ENCODE measurements at places on chromosomes 13 and 19.
A peak's percentile ranks its signal among the peaks of the same experiment; 100 is the strongest.

GRCh38 chr13:50275392-50276063, 260.3 kb downstream of the KCNRG start:
- no peak overlapping the region for H3K27ac ChIP-seq
- no peak overlapping the region for H3K4me3 ChIP-seq
- no peaks in the 10 kb centered on the region for H3K4me1 ChIP-seq
- H3K36me3 ChIP-seq = no peaks in the 10 kb centered on the region
- DNase-seq = no peak

GRCh38 chr13:113645329-113645728, 12.7 kb downstream of the ATP4B start:
- no peak for DNase-seq
- no peak overlapping the region for H3K27ac ChIP-seq
- no peaks in the 10 kb centered on the region for H3K27me3 ChIP-seq

GRCh38 chr13:99277629-99278028, 19.4 kb upstream of the GPR18 start:
- no peaks in the 10 kb centered on the region for H3K27me3 ChIP-seq
- no peaks in the 10 kb centered on the region for H3K4me1 ChIP-seq
- no peak overlapping the region for H3K27ac ChIP-seq
- no peak for DNase-seq

DNA sequence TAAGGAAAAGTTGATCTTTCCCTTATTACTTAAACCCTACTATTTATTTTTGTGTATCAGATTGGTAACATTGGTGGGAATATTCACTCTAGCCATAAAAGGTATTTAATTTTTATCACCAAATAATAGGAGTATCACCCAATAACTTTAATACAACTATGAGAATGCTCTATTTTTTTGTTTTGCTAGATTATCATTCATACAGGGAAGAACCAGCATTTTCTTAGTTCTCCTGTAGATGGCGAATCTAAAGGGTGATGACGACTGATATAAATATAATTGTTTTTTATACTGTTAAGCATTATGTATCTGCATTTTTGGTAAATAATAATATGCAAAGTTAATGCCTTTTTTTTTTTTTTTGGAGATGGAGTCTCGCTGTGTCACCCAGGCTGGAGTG, 7.9 kb upstream of the FRY start:
- no peak overlapping the region for H3K4me3 ChIP-seq
- no peaks in the 10 kb centered on the region for H3K4me1 ChIP-seq
- H3K27me3 ChIP-seq = no peaks in the 10 kb centered on the region
- no peak for DNase-seq

GRCh38 chr19:294341-294945, 3.2 kb upstream of the PLPP2 start:
- H3K4me1 ChIP-seq = no peaks in the 10 kb centered on the region
- no peaks in the 10 kb centered on the region for H3K27me3 ChIP-seq
- H3K36me3 ChIP-seq = no peaks in the 10 kb centered on the region
- H3K27ac ChIP-seq = no peak overlapping the region

DNA sequence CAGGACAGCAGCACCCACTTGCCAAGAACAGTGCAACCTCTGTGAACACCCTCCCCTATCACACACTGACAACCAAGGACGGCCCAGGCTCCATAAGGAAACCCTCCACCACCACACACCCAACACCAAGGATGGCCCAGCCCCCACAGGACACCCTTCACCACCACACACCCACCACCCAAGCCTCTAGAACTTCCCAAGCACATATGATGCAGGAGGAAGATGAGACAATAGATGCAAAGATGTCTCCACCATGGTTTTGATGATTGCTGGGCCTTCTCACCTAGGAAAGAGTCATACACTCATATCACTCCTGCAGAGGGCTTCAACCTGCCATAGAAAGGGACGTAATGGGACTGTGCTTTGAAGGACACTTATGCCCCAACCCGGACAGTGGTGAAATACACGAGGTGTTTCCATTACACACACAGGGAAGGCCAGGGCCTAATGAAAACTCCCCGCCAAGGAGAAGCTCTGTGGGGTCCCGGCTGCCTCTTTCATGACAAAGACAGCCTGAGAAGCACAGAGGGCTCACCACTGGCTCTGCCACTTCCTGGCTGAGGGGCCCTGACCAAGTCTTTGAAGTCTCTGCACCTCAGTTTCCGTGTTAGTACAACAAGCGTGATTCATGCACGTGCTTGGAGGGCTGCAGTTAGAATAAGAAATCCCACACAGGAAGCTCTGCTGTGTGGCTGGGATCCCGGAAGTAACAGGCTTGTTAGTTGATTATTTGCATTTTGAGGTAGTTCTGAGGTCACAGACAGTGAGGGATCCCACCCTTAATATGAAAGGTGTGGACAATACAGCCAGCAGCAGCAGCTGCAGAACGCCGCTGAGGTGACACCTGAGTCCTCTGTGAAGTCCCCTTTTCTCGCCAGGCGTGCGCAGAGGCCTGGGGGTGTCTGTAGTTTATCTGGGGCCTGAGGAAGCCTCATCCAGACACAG, 61.9 kb upstream of the ATP12A start:
- no peaks in the 10 kb centered on the region for H3K36me3 ChIP-seq
- H3K27ac ChIP-seq = no peak overlapping the region
- no peaks in the 10 kb centered on the region for H3K27me3 ChIP-seq
- DNase-seq = no peak

DNA sequence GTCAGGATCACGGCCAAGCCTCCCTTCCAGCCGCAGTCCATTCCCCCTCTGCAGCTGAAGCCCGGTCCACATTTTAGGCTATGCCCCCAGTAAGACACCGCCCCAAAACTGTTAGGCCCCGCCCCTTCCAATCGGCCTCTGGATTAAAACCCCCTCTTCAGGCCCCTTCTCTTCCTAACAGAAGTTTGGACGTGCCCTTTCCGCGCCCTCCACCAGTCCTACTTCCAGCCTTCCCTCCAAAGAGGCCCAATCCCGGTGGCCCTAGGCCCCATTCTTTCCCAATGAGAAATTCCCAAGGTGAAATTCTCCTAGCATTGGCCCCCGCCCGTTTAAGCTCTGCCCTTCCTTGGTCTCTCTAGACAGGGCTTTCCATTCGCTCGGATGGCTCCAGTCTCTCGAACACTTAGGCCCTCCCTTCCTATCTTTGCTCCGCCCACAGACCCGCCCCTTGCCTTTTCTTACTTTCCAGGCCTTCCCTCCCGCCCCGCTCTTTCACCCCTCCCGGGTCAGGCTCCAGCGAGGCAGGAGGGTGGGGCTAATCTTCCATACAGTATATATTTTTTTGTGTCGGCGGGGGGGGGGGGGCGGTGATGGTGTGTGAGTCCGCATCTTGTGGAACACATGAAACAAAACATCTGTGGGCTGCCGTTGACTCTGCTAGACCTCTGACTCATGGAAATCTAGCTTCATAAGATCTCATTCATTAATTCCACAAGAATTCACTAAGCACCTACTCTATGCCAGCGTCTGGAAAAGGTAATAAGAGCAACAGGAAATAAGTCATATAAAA, 13.6 kb downstream of the LTBP4 start:
- H3K27ac ChIP-seq = no peak overlapping the region
- peaks cover 2% of the 10 kb centered on the region for H3K36me3 ChIP-seq
- H3K4me1 ChIP-seq = no peaks in the 10 kb centered on the region
- H3K27me3 ChIP-seq = no peaks in the 10 kb centered on the region
- H3K4me3 ChIP-seq = no peak overlapping the region

DNA sequence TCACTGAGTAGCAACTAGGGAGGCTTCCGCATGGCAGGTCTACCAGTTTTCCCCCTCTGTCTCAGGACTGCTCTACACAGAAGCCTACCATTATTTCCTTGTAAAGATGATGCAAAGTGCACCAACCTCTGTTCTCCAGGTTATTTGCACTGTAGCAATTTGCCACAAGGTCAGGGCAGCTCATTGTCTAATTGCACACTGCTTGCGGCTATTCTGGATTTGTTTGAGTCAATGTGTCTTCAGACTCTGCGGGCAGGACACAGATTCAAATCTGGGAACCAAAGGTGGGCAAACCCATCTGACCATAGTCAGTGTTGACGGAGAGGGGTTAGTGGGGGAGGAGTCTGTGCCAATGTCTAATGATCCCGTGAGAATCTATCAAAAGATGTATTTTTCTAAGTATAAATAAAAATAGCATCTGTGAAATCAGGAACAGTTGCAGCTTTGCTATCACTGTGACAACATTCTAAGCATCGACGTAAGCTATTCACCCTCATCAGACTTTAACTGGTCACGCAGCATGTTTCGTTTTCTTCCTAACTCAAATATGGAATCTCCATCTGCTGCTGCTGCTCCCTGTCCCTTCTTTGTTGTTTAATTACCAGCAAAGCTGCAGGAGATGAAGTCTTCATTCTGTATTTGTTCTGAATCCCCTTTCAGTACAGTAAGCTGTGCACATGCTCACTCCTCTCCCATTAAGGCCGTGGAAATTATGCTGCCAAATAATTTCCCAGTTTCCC, 26.4 kb downstream of the CYSLTR2 start:
- no peak for DNase-seq
- H3K27ac ChIP-seq = no peak overlapping the region
- H3K4me3 ChIP-seq = no peak overlapping the region
- no peaks in the 10 kb centered on the region for H3K36me3 ChIP-seq
- H3K27me3 ChIP-seq = no peaks in the 10 kb centered on the region
- H3K4me1 ChIP-seq = no peaks in the 10 kb centered on the region

GRCh38 chr13:29709407-29710069, 114.0 kb upstream of the SLC7A1 start:
- H3K4me1 ChIP-seq = no peaks in the 10 kb centered on the region
- no peak overlapping the region for H3K4me3 ChIP-seq
- DNase-seq = no peak
- H3K27ac ChIP-seq = no peak overlapping the region
- no peaks in the 10 kb centered on the region for H3K36me3 ChIP-seq
- H3K27me3 ChIP-seq = no peaks in the 10 kb centered on the region

GRCh38 chr19:57192077-57192420, 749 bp downstream of the ZNF264 start:
- no peak overlapping the region for H3K27ac ChIP-seq
- H3K36me3 ChIP-seq = peaks cover 9% of the 10 kb centered on the region

DNA sequence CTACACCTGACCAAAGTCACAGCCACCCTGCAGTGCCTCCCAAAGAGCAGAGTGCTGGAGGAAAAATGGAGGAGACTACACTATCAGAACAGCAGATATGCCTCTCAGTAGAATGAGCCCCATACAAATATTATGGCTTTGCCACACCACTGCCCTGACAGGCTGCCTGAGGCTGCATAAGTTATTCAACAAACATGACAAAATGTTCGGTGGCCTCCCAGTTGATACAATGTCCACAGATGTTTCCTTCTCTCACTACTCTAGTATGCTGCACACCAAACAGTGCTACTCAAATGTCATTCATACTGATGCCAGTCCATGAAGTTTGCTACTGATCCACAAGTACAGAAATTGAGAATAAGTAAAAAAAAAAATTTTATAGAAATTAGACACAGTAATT, 41.0 kb downstream of the N4BP2L2 start:
- no peak overlapping the region for H3K27ac ChIP-seq
- no peaks in the 10 kb centered on the region for H3K27me3 ChIP-seq
- DNase-seq = no peak
- peaks cover 5% of the 10 kb centered on the region for H3K4me1 ChIP-seq

- no peak for DNase-seq
- no peak overlapping the region for H3K27ac ChIP-seq
- no peaks in the 10 kb centered on the region for H3K4me1 ChIP-seq
- no peaks in the 10 kb centered on the region for H3K36me3 ChIP-seq
Measured at GRCh38 chr19:11401808-11402543, 17.1 kb downstream of the RGL3 start.

- no peaks in the 10 kb centered on the region for H3K36me3 ChIP-seq
- no peak for DNase-seq
Measured at GRCh38 chr13:24168392-24168750, 7.9 kb downstream of the SPATA13 start.

DNA sequence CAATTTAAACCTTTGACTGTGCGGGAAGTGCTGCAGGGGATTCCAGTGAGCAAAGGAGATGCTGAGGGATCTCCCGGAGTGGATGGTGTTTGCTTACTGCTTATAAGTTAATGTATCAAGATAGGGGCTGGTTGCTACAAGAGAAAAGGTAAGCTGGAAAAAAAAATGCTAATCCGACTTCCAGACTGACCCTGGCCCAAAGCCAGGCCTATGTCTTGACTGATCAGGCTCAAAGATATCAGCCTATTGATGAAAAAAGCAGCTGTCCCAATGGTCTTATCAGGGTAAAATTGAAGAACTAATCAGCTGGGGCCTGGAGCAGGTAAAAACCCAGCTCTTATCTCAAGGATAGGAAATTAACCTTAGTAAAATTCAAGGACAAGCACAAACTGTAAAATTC, 10.9 kb upstream of the ZNF90 start:
- no peak for DNase-seq
- H3K4me1 ChIP-seq = no peaks in the 10 kb centered on the region
- H3K4me3 ChIP-seq = no peak overlapping the region
- no peaks in the 10 kb centered on the region for H3K27me3 ChIP-seq
- no peaks in the 10 kb centered on the region for H3K36me3 ChIP-seq

DNA sequence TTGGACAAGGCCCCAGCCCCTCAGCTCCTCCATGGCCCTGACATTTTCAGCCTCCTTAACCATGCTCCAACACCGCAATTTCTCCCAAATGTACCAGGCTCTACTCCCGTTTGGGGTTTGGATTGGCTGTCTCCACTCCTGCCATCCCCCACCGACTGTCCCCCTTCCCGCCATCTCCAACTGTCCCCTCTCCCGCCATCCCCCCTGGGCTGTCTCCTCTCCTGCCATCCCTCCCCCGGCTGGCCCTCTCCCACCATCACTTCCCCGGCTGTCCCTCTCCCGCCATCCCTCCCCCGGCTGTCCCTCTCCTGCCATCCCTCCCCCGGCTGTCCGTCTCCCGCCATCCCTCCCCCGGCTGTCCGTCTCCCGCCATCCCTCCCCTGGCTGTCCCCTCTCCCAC, 5.4 kb downstream of the BCAT2 start:
- no peaks in the 10 kb centered on the region for H3K4me1 ChIP-seq
- no peaks in the 10 kb centered on the region for H3K27me3 ChIP-seq
- no peaks in the 10 kb centered on the region for H3K36me3 ChIP-seq
- no peak for DNase-seq
- H3K4me3 ChIP-seq = no peak overlapping the region

- H3K36me3 ChIP-seq = no peaks in the 10 kb centered on the region
- H3K4me1 ChIP-seq = peaks cover 2% of the 10 kb centered on the region
- H3K27me3 ChIP-seq = no peaks in the 10 kb centered on the region
- no peak overlapping the region for H3K4me3 ChIP-seq
Measured at GRCh38 chr19:13119627-13120026, 1.6 kb downstream of the NACC1 start.

GRCh38 chr13:30373727-30374126, 48.6 kb upstream of the UBE2L5 start:
- no peak overlapping the region for H3K27ac ChIP-seq
- no peaks in the 10 kb centered on the region for H3K27me3 ChIP-seq
- no peak overlapping the region for H3K4me3 ChIP-seq
- peak; percentile 60 for DNase-seq
